Stimulated activated CD4-positive, alpha-beta T cell treated with anti-CD3 and anti-CD28 coated beads, Interleukin-12 subunit alpha, Interleukin-12 subunit beta, amount 100 ng/mL, for 48 hours (primary cell): ENCODE measurements at places on chromosomes 4 and X.

DNA sequence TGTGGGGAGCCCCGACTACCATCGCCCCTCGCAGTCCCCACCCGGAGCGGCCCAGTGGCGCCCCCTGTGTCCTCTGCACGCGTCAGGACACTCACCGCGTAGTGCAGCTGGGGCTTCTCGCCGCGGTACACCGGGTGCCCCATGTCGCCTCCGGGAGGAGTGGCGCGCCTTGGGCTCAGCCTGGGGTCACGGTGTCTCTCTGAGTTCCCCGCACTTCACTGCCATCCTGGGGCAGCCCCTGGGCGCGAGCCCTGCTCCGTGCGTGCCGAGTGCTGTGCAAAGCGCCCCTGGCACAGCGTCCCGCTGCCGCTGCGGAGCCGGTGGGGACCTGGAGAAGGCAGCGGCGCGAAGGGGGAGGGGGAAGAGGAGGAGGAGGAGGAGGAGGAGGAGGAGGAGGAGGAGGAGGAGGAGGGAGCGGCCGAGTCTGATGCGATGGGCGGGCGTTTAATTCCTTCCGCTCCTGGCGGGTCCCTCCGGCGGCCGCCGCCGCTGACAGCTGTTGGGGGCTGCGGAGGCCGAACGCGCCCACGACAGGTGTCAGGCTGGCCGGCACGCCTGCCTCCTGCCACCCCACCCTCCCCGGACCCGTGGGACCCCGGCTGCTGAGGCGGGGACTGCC, 134.3 kb downstream of the AMELX start:
- no peak for DNase-seq

- DNase-seq, result no peak
These were observed 14.7 kb upstream of the CBR4 start for GRCh38 chr4:169024762-169025161.

GRCh38 chr4:76620723-76621468, 185.9 kb downstream of the SHROOM3 start:
- DNase-seq, result no peak

DNA sequence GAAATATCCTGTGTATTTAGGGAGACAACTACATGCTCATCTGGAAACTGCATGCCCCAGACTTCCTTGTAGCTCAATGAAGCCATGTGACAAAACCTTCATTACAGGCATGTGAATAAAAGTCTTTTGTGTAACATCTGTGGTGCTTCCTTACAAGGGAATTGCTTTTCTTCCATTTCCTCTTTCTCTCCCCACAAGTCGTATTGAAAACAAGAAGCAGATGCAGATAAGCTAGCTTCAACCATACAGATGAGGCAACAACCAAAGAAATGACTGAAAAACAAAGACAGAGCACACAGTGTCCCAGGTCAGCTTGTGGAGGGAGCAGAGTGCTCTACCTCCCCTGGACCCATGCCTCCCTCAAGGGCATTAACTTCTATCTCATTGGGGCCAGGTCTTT, 115.8 kb upstream of the INPP4B start:
- no peak for DNase-seq

DNA sequence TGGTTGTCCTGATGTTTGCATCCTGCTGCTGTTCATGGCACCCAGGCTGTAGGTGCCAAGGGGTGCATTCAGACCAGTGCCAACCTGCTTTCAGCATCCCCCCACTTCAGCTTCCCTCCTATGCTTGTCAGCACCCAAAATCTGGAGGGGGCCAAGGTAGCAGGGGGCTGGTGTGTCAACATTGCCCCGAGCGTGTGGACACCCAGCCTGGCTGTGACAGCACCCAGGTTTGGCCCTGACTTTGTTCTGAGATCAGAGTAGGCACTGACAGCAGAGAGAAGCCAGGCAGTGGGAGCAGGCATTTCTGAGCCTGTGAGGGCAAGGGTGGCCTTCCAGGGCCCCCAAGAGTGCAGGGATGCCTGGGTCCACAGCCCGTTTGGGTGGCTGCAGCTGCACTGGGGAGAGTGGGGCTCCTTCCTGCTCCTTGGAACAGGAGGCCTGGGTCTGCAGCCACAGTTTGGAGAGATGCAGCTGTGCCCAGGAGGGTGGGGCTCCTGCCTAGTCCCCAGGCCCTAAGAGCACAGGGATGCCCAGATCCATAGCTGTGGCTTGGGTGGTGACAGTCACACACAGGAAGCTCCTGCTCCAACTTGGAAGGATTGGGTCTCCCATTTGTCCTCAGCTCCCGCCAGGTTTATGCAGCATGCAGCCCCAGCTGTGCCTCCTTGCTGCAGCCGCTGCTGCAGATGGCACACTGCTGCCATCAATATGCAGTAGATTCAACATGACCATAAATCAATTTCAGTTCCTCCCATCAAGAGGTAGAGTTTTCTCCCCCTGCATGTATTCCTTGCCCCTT, 12.3 kb upstream of the PPM1K start:
- DNase-seq, result no peak

GRCh38 chrX:124030520-124030919, 69.0 kb downstream of the STAG2 start:
- DNase-seq, result no peak

DNA sequence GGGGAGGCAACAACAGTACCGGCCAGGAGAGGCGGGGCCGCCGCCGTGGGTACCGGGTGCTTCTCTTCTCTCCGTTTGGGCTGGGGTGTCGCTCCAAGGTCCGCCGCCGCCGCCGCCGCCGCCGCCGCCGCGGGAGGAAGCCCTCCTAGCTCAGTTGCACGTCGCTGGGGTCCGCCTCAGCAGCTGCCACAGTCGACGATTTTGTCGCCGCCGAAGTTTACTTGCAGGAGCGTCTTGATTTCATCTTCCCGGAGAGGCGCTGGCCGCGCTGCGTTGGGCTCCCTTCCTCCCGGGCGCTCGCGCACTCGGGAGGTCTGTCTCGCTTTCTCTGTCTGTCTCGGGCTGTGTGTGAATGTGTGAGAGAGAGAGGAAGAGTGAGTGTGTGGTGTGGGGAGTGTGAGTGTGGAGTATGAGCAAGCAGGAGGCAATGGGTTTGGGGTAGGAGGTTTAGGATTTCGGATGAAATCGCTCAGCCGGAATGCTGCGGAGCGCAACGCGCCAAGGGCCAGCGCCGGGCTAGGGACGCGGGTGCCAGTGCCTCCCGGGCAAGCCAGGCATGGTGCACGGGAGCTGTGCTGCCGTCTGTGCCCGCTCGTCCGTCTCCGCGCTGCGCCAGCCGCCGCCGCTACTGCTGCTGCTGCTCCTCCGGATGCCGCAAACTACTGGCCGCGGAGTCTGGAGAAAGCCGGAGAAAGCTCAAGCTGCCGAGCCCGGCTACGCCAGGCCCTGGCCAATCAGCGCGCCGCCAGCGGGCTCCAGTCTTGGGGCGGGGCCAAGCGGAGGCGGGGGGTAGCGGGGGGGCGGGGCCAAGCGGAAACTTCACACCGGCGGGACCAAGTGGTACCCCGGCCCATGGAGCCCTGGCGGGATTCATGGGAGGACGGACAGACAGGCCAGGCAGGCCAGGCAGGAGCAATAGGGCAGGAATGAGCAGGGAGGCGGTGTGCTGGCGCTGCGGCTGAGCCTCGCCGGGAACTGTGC, at the start of gene PCDH19:
Gene PCDH19, minus strand, starts transcription at position 664 of the 981 bp plus-strand sequence. CDS start 1,676 bp downstream, outside the sequence.
- peak; percentile 32 for DNase-seq

- no peak for DNase-seq
These were observed 509.5 kb upstream of the ATOH1 start for GRCh38 chr4:93319041-93319440.

- DNase-seq, result no peak
These were observed 36.0 kb upstream of the PLK4 start for GRCh38 chr4:127844601-127845116.

GRCh38 chrX:47771473-47771872, 65.2 kb upstream of the ZNF81 start:
- no peak for DNase-seq

DNA sequence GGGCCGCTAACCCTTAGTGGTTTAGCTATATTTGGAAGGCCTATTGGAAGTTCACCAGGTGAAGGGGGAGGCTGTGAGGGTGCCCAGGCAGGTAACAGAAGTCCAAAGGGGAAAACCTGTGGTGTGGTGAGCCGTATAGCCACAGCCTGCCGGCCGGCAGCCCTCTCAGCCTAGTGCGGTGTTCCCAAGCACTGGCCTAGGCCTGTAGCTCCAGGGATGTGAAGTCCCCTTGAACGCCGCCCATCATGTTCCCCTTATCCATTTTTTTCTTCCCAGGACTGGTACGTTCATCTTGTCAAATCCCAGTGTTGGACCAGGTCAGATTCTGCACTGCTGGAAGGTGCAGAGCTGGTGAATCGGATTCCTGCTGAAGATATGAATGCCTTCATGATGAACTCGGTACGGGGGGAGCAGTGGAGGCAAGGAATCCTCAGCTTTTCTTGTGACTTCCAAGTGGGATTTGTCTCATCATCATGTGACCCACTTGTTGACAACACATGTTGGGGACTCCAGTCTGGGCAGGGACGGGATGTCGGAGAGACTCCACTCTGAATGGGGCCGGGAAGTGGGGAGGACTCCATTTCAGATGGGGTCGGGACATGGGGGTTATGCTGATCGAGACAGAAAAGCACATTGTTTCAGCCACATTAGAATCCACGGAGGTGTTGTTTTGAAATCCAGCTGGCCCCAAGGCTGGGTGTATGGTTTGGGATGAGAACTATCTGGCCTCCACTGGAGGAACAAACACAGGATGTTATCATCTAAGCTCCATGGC, 39.2 kb upstream of the MSANTD1 start:
- DNase-seq, result no peak

GRCh38 chr4:160316036-160316435, 1213.2 kb downstream of the RAPGEF2 start:
- no peak for DNase-seq

DNA sequence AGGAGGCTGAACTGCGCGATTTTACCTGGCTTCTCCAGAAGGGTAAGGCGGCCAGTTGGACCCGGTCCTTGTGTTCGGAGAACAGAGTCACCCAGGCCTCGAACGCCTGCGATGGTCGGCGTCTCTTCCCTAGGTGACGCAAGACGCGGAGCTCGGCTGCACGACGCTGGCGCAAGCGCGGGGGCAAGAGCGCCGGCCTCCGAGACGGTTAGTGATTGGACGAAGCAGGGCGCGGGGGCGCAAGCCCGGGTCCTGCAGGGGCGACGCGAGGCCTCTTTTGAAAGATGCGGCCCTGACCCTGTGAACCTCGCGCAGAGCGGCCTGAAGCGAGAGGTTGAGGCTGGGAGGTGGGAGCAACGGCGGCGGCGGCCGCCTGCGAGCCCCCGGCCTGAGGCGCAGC, 428 bp downstream of the ADAD1 start:
- no peak for DNase-seq

- DNase-seq, result no peak
These were observed 2.1 kb downstream of the PDS5A start for GRCh38 chr4:39975488-39976089.

DNA sequence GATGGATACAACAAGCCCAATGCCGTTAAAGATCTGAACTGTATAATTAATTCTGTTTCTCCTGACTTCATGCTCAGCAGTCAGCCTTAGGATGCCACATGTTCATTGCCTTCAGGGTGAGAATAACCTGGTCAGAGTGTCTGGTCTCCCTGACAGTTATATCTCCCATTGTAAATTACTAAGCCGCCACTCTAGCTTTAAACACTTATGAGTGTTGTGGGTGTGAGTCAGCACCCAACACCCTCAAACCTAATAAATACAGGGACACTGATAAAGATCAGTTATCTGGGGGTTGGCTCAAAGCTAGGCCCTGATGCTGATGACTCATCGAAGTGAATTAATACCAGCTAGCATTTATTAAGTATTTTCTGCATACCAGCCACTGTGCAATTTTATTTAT, 64.9 kb upstream of the DYNLT3 start:
- DNase-seq, result no peak

DNA sequence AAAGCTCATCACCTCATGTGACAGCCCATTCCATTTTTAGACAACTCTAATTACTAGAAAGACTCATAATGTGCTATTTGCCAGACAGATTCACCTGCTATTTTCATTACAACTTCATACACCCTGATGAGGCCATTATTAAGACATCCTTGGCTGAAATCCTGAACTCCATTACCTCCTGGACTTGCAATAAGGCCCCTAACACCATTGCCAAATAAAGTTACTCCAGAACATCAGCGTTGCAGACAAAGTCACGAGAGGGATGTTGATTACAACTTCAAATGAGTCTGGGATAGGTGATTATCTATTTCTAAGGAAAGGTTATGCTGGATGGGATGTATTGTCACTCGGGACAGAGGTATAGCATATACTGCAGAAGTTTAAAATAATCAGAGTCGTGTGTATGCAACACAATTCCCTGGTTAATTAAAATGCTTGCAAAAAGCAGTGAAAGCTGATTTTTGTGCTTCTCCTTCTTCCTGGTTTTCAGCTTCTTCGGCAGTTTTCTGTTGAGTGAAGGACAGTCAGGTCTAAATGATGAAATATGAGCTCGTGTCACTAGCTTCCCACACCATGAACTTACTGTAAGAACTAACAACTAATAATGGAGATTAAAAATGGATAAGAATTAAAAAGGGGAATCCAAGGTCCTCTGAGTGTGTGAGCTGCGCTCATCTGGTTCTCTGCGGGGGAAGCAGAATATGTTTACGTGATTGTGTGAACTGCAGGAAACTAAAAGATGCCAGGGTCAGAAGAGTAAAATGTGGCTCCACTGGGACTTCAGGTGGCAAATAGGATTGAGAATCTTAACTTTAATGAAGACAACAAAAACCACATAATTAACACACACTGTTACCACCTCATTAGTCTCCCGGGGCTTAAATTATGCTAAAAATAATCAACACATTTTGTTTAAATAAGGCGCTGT, 17.6 kb upstream of the SOD3 start:
- DNase-seq, result no peak
